Left renal pelvis (tissue), 4 donors: ENCODE measurements at places on chromosomes 5 and 9.

DNA sequence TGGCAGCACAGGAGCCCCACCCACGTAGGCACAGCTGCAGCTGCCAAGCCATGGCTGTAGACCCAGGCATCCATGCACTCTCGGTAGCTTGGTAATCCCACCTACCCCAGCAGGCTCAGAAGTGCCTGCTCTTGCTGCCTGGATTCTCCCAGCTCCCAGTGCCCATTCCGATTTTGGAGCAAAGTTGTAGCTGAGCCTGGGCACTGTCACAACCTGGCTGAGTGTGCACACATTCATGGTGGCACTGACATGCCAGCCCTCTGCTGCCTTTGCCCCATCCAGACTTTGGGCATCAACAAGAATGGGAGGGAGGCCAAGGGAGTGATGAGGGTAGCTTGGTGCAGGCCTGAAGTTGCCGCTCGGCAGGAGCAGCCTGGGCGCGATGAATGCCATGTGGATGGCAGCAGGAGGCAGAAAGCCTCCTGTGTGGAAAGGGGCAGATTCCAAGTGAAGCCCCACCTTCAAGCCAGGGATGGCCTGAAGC lies 936.6 kb upstream of the PTPRD start:
- no peak for DNase-seq

DNA sequence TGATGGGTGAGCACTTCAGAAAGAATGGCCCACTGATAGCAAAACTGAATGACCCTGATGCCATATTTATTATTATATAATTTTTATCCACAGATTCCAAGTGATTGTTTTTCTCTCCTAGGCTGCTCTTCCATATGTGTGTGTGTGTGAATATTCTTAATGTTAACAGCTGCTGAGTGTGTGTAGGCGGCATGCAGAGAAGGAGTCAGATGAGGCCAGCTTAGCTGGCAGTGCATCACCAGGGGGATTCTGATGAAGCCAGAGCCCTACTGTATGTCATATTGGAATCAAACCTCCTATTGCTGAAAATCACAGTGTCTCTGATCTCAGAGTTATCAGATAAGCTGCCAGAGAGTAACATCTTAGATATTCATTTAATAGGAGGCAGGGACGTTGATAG lies 177.1 kb downstream of the DMAC1 start:
- DNase-seq, result no peak

DNA sequence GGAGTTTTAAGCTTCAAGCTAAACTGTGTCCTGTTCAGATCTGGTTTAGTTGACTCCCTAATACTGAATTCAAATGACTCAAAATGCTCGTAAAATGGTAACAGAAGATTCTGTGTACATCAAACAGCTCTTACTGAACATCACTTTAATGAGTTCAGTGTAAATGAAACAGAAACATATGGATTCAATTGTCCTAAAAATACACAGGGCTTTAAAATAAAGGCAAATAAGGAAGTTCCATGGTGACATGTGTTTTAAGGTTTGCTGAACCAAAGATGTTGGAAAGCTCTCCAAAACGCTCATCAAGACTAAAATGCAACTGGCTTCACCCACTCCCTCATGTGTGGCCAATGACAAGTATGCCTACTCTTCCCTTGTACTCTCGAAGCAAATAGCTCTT lies 340.0 kb upstream of the PIK3R1 start:
- no peak for DNase-seq

GRCh38 chr5:65961633-65962032 lies 35.3 kb downstream of the ERBIN start:
- no peak for DNase-seq

DNA sequence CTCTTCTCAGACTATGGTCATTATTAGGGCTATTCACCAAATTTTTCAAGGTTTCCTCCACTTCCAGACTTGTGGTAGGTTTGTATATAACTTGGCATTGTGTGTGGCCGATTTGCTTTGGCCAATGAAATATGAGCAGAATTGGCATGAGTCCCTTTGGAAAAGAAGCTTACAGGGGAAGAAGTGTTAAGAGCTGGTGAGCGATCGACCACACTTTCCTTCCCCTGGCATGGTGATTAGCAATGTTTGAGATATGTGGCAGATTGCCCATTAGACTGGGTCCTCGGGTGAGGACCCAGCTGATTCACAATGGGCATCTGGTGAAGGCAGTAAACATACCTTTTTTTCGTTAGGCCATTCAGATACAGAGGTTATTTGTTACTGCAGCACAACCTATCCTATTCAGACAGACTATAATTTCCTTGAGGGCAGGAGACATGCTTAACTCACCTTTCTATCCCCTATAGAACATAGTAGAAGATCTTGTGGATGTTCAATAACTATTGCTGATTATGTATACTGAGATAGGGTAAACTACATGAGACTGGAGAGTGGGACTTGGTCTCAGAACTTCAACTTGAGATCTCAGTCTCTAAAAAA lies 62.8 kb upstream of the KLF9 start:
- DNase-seq, result no peak
